ENCODE measurements at places on chromosomes 4 and X.

DNA sequence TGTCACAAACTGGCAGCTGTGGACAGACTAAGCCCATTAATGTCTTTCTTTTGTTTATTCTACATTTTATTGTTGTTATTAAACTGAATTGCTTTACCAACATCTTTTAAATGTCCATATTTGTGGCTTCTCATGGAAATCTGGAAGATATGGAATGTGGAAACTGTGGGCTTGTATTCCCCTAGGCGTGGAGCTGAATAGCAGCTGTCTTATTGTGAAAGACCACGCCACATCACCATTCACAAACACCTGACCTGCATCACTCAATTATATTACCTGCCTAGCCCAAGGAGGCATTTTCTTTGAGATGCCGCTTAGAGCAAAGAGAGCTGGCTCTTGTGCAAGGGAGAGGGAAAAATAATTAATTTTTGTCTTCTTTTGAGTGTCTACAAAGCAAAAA, 96.9 kb upstream of the GPRIN3 start:
- DNase-seq: no peak

- DNase-seq: no peak
Observed at GRCh38 chr4:106414366-106414765, 45.8 kb upstream of the GIMD1 start.

DNA sequence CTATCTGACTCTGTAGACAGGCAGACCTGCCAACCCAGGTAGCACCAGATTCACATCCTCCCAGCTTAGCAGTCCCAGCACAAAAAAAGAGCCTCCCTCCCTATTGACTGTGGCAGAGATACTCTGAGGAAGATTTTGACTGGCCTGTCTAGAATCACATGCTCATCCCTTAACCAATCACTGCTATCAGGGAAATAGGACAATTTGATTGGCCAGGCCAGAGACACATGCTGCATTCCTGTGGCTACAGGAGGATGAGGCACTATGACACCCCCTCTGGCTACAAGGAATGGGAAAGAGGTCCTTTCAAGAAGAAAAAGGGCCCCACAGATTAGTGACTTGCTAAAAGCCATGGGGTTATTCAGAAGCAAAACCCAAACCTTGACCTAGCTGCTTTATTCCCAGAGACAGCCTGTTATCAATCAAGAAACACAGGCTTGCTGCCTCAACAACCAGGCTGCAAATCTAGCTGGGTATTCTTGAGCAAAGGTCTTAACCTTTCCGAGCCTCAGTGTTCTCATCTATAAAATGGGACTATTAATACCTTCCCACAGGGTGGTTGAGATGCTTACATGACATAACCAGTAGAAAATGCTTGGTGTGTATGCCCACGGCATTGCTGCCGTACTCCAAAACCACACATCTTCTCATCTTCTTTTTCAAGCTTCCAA, 147.6 kb downstream of the BCOR start:
- DNase-seq: no peak

GRCh38 chr4:41406113-41406516, 131.8 kb upstream of the LIMCH1 start:
- DNase-seq: no peak

GRCh38 chr4:102501447-102501696, 213 bp downstream of the NFKB1 start:
- peak; percentile 23 for DNase-seq

DNA sequence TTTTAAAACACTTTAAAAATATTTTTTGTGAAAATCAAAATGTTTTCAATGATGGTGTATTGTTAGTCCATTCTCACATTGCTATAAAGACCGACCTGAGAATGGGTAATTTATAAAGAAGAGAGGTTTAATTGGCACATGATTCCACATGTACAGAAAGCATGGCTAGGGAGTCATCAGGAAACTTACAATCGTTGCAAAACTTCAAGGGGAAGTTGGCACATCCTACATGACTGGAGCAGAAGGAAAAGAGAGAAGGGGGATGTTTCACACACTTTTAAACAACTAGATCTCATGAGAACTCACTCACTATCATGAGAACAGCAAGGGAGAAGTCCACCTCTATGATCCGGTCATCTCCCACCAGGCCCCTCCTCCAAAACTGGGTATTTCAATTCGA, 110.7 kb downstream of the TMEM47 start:
- DNase-seq: no peak

DNA sequence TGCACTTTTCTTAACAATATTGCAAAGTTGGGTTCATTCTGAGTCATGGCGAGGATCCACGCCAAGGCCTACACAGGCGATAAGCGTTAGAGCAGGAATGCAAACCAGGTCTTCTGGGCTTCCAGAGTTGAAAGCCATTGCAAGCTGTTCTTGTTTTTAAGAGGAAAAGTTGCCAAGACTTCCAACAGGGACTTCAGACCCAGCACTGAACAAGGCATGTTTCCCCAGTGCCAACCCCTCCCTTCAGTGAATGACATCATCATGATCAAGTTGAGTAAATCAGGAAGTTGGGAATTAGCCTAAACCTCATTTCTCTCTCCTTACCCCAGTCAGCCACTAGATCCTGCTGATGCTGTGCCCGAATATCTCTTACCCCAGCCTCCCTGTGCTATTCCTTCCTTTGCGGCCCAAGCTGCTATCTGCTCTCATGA, 355.1 kb downstream of the HS3ST1 start:
- DNase-seq: no peak

DNA sequence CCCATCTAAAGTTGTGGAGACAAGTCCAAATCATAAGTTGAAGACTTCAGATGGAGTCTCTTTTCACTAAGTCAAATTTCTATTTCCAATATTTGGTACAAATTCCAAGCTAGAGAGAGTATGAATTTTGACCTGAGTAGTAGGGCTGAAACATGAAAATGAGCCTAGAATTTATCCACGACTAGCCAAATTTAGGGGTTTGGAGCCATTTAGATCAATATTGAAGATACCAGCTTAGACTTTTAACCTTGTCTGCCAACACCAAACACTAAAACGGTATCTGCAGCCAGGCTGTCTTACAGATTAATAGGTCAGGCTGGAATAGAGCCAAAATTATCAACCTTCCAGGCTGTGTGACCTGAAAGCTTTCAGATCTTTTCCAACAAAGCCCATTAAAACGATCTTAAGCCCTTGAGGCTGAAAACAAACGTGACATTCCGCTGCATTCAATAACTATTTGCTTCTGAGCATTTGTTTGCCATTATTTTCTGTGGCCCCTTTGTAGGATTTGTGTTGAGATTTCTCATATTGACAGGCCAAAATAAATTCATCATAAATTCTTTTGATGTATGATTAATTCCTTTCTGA, 268.7 kb upstream of the DKK2 start:
- no peak for DNase-seq

- no peak for DNase-seq
Observed at GRCh38 chrX:54817220-54817820, 9.8 kb downstream of the MAGED2 start.

- DNase-seq: no peak
Observed at GRCh38 chr4:46432923-46433322, 43.0 kb upstream of the GABRA2 start.

DNA sequence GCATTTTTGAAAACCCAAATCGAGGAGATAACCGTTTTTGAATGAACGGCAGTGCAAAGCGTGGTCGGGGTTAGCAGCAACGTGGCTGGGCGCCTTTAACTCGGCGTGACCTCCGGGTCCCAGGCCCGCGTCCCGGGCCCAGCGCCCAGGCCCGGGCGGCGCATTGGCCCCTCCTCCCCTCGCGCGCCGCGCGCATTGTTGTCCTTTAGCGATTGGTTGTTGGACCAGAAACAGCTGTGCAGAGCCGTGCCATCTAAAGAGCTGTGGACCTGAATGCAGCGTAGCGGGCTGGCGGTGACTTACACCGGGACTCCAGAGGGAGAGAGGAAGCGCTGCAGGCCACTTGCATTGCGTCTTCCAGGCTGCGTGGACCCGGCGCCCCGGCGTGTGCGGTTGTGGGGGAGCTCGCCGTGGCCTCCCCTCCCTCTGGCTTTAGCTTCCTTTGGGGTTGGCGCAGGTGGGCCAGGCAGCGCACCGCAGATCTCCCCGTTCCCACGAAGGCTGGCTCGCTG, at the start of gene STOX2:
TSS of gene STOX2 (plus strand) at position 227 of the 512 bp plus-strand sequence. CDS start 1,484 bp downstream, outside the sequence.
- DNase-seq: peak; percentile 78

DNA sequence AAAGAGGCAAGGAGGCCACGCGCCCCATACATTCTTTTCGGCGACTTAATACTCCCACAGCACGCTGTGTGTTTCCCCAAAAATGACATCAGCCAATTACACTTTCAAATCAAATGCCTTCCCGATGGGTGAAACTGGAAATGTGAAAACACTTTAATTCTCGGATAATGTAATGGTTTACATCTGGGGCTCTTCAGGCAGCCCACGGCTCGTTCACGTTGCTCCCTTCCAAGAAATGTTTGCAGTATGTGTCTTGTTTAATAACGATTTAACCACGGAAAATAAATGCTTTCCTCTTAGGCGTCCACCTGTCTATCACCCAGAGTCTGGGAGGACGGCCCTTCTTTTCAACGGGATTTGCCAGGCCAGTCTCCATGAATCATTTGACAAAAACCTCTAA, 272.5 kb downstream of the SHOX start:
- DNase-seq: no peak

DNA sequence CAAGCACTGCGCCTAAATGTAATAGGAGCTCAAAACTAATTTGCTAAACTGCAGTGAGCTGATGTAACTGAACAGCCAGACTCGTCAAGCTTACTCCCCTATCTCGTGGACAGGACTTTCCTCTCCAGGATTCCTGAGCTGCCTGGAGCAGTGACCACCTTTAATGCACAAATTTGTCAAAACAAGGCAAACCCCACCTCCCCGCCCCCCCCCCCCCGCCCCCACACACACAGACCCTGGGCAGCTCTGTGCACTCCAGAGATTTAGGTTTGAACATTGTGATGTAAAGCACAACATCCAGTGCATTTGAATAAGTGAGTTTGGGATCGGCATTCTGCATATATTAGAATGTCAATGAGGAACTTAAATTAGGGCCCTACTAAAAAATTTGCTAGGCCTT, 77.7 kb upstream of the DHX15 start:
- no peak for DNase-seq

- DNase-seq: no peak
Observed at GRCh38 chr4:119683518-119683917, 54.9 kb upstream of the PDE5A start.

DNA sequence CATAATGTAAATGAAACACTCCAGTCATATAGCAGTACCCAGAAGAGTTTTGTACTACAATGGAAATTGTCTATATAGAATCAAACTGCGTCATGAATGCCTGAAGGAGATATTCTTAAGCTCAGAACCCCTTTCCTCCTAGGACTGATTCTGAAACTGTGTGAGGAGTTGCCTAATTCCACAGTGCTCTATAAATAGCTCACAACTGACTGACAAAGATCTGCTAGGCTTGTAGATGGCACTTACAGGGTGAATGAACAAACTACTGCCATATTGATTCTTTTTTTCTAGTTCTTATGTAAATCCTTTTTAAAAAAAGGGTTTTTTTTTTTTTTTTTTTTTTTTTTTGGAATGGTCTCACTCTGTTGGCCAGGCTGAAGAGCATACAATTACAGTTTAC, 30.1 kb upstream of the UGT2B17 start:
- DNase-seq: no peak

GRCh38 chr4:99763635-99764101, 53.0 kb upstream of the DAPP1 start:
- DNase-seq: peak; percentile 2

DNA sequence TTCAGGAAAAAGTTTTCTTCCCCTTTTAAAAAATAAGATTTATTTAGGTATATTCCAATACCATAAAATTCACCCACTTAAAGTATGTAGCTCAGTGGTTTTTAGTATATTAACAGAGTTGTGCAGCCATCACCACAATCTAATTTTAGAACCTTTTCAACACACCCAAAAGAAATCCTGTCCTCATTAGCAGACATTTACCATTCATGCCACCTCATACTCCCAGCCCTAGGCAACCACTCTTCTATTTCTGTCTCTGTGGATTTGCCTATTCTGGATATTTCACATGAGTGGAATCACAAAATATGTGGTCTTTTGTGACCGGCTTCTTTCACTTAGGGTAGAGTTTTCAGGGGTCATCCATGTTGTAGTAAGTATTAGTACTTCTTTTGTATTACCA, 7.4 kb downstream of the ZNF81 start:
- no peak for DNase-seq

- no peak for DNase-seq
Observed at GRCh38 chr4:70737006-70737405, 15.2 kb downstream of the RUFY3 start.

GRCh38 chr4:38371391-38371851, 292.6 kb upstream of the KLF3 start:
- no peak for DNase-seq

GRCh38 chr4:168847771-168848502, 162.1 kb downstream of the CBR4 start:
- DNase-seq: no peak

GRCh38 chr4:24145591-24145990, 255.7 kb upstream of the PPARGC1A start:
- no peak for DNase-seq

DNA sequence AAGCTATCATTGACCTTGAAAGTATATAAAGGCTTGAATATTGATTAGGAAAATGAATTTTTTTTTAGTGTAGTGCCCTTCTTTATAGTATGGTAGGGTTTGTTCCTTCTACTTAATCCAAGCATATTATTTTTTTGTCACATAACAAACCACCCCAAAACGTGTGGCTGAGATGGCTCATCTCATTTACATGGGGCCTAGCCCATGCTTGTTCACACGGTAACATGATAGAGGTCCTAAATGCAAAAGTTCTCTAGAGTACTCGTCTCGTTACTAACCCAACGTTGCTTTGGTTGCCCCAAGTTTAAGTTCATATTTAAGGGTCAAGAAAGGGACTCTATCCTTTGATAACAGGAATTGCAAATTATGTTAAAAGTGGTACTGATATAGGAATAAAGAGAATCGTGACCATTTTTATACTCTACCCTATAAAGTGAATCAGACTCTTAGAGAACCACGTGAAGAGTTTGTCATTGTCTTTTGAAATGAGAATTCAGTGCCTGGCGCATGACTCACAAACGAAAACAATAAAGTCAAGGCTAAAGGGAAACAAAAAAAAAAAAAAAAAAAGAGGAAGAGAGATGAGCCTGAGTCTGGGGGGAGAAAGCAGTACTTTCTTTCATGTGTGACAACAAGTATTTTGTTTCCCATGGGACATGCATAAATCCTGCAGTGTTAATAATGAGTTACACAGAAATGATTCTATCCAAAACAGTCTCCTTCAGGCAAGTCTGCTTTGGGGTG, 402.8 kb upstream of the NWD2 start:
- no peak for DNase-seq

DNA sequence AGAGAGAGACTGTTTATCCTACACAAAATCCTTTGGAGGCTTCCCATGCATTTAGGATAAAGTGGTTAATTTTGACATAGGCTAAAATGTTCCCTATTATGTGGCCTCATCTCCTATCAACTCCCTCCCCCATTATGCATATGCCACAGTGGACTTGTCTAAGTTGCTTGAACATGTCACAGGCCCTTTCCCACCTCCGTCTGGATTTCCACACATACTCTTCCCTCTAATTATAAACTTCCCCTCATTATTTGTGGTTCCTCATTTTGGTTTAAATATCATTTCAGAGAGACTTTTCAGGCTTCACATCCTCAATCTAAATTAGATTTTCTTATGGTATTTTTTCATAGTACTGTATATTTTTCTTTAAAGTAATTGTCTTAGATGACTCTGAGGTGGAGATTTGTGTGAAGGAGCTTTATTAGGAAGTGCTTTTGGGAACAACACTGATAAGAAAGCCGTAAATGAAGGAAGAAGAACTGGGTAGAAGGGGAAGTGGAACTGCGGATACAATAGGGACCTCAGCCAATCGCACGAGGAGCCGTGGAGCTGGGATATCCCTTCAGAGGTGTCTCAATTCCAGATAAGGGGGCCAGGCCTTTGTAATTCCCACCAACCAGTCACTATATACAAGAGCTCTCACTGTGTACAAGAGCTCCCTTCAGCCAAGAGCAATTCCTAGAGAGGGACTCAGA, 7.9 kb downstream of the C4orf17 start:
- no peak for DNase-seq
